ENCODE measurements at places on chromosomes 4 and X. TPM values are rescaled to one million over a fixed set of nuclear protein-coding genes. Genes with fewer than 3 reads are reported as not detected.
A peak's percentile ranks its signal among the peaks of the same experiment; 100 is the strongest.

GRCh38 chr4:16791460-16791859 is 107.0 kb downstream of the LDB2 start:
- DNase-seq, result no peak

DNA sequence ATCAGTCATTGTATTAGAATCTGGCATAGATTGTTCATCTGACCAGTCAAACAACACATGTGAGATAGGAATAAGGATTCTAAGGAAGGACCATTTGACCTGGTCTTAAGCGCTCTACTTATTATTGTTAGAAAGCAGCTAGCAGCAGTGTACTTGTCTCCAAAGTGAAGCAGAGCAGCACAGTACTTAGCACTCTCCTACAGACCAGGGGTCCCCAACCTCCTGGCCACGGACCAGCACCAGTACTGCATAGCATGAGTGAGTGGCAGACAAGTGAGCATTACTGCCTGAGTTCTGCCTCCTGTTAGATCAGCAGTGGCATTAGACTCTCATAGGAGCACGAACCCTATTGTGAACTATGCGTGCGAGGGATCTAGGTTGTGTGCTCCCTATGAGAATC is 135.9 kb upstream of the SPRY1 start:
- DNase-seq, result no peak

- no peak for DNase-seq
Measured at GRCh38 chrX:48913605-48914366, 2.3 kb upstream of the SLC35A2 start.

PABPC1L2B gene
- not detected for polyA plus RNA-seq

ANXA10 gene
- polyA plus RNA-seq, result 0.14 TPM

- DNase-seq, result no peak
Measured at GRCh38 chr4:35125995-35126712, 1118.2 kb downstream of the ARAP2 start.

GRCh38 chrX:47619486-47620302 is at the start of gene SYN1:
Gene SYN1 (minus strand): TSS chrX:47619857. CDS start chrX:47619728, 129 bp downstream.
- peak; percentile 75 for DNase-seq

- DNase-seq, result no peak
Measured at GRCh38 chr4:6395466-6396228, 76.8 kb downstream of the PPP2R2C start.

- no peak for DNase-seq
Measured at GRCh38 chr4:107718351-107718965, 1.6 kb downstream of the PAPSS1 start.
